ENCODE measurements at places on chromosomes 3 and 15. TPM values are rescaled to one million over a fixed set of nuclear protein-coding genes. Genes with fewer than 3 reads are reported as not detected.

DNA sequence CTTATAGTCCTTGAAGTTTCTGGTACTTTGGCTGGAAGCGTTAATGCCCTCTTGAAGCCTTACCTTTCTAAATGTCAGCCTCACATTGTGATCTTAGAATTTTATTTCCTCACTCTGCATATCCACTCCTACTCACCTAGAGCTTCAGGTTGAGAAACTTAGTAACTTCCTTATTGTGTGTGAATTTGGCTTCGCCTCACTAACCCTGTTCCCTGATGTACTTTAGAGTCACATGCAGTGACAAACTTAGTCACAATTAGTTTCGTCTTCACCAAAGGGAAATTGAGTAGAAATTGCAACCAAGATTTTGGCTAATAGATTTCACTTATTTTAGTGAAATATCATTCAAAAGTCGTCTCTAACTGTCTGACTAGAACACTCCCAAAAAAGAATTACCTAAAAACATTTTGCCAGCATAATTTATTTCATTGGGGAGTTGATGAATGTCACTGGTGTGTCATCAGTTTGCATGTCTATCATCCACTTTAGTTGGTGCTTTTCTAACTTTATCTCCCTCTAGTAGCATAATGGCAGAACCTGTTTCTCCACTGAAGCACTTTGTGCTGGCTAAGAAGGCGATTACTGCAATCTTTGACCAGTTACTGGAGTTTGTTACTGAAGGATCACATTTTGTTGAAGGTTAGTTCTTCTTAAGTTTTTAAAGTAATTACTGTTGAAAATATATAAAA lies 960 bp downstream of the MFN1 start:
- DNase-seq = no peak

DNA sequence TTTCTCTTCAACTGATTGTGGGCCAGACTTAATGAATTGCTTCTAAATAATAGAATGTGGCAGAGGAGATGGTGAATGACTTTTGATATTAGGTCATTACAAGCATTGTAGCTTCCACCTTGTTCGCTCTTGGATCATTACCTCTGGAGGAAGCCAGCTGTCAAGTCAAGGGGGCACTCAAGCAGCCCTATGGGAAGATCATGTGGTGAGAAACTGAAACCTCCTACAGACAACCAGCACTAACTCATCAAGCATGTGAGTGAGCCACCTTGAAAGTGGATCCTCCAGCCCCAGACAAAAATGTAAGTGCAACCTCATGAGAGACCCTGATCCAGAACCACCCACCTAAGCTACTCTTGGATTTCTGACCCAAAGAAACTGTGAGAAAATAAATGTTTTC lies 109.8 kb upstream of the TBC1D5 start:
- no peak for DNase-seq

LRTM1 gene
- not detected for total RNA-seq

- DNase-seq = no peak
Observed at GRCh38 chr3:43649365-43649968, 27.7 kb upstream of the ANO10 start.

GRCh38 chr3:57079474-57079831 lies 19.0 kb downstream of the SPATA12 start:
- DNase-seq = no peak

GRCh38 chr3:179852142-179852905 lies 184.4 kb downstream of the PEX5L start:
- no peak for DNase-seq

GRCh38 chr3:169148448-169149348 lies 514.8 kb downstream of the MECOM start:
- no peak for DNase-seq

- DNase-seq = no peak
Observed at GRCh38 chr3:71149959-71150954, 433.3 kb downstream of the FOXP1 start.

DNA sequence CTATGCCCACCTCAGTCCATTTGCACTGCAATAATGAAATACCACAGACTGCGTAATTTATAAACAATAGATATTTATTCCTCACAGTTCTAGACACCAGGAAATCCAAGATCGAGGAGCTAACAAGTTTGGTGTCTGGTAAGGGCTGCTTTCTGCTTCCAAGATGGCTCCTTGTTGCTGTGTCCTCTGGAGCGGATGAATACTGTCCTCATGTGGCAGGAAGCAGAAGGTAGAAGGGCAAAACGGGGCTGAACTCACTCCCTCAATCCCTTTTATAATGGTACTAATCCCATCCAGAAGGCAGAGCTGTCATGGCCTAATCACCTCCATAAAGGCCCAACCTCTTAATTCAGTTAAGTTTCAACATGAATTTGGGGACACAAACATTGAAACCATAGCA lies 75.3 kb downstream of the P2RY1 start:
- DNase-seq = no peak

DNA sequence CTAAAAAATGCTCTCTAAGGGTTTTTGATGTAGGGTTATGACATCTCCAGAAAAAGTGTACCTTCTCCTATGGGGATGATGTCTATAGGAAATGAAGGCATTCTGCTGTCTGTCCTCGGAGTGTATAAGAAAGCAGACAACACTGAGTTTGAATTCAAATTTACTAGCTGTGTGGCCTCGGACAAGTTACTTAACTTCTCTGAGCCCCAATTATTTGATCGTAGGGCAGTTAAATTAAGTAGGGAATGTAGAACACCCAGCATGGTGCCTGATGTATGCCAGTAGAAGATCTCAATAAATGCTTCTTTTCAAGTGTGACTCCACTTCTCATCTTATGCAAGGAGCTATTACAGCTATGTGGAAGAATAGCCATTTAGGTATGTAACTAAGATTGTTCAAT lies 184.6 kb downstream of the CPNE4 start:
- DNase-seq = no peak

CCR1 gene
- total RNA-seq = 22.6 TPM

DNA sequence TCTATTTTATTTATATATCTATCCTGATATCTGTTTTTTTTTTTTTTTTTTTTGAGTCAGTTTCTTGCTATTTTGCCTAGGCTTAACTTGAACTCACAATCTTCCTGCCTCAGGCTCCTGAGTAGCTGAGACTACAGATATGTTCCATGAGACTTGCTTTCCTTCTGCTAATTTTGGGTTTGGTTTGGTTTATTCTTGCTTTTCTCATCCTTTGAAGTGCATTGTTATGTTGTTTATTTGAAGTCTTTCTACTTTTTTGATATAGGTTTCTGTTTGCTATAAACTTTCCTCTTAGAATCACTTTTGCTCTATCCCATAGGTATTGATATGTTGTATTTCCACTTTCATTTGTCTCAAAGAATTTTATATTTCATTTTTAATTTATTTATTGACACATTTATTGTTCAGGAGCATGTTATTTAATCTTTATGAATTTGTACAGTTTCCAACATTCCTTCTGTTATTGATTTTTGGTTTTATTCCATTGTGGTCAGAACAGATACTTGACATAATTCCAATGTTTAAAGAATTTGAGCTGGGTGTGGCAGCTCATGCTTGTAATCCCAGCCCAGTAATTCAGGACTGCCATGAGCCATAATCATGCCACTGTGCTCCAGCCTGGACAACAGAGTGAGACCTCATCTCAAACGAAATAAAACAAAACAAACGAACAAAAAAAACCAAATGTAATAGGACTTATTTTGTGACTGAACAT lies 62.3 kb upstream of the PLSCR4 start:
- DNase-seq = no peak

DNA sequence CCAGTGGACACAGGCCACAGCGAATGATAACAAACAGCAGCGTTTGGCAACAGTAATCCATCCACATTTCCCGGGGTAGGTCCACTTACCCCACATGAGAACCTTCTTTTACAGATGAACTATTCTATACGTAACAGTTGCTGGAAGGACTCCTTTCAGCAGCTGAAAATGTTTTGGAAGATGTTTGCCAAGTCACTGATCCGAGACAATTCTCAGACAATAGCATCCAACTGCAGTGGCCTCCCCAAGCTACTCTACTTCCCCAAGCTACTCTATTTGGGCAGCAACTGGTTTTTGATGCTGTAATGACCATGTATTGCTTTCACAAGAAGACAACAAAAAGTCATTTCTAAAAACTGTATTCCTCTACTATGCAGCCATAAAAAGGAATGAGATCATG lies 87.5 kb downstream of the ADAMTS17 start:
- DNase-seq = no peak

DNA sequence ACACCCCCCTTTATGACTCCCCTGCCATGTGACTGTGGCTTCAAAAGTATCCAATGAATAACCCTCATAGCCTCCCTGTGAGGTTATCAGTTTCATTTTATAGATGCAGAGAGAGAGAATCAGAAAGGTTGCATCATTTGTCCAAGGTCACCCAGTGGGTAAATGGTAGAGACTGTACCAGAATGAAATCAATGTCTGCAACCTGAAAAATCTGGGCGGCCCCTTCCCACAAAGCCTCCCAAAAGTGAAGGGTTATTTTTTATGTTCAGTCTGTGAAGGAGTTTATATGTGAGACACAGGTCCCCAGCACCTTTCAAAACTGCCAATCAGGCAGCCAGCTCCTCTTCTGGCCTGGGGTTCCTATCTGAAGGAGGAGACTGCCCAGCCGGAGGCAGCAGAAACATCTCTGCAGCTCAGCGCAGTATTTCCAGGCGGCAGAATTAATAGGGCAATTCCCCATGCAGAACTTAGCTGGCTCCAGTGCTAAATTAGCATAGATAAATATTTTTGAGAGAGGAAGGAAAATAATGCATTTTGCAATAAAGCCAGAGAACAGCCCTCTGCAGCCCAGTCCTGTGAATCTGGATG lies 130.8 kb upstream of the PRR20G start:
- no peak for DNase-seq

GRCh38 chr15:52462806-52463360 lies 65.8 kb downstream of the MYO5A start:
- no peak for DNase-seq

GRCh38 chr3:71225951-71226564 lies 357.5 kb downstream of the FOXP1 start:
- no peak for DNase-seq

ITIH3 gene
- total RNA-seq = not detected

SLCO2A1 gene
- total RNA-seq = not detected

Data from activated T-helper 1 cell treated with anti-CD3 and anti-CD28 coated beads, Interleukin-12 subunit alpha, Interleukin-12 subunit beta, Interleukin-2, Interleukin-4 antibody, amounts not matched to agents 30 ng/mL and 10 ng/mL and 1 ng/mL, durations not matched to agents 14 hours and 24 hours and 36 hours (primary cell).